ENCODE measurements at places on chromosomes 12 and 14. TPM values are rescaled to one million over a fixed set of nuclear protein-coding genes. Genes with fewer than 3 reads are reported as not detected.

The CLEC6A gene
- total RNA-seq: not detected

The SYCP3 gene
- not detected for total RNA-seq

The GLT1D1 gene
- not detected for total RNA-seq

The NKX2-8 gene
- not detected for total RNA-seq

The RASSF8 gene
- 40.6 TPM for total RNA-seq

The USP30 gene
- total RNA-seq: 4.7 TPM

The TTC6 gene
- total RNA-seq: not detected

The LTBR gene
- total RNA-seq: 46.2 TPM

The PLA2G1B gene
- not detected for total RNA-seq

The SLC38A4 gene
- 4.2 TPM for total RNA-seq

The TTC5 gene
- 38.6 TPM for total RNA-seq

The CCDC175 gene
- total RNA-seq: not detected

The CMTM5 gene
- not detected for total RNA-seq

The RFLNA gene
- 0.13 TPM for total RNA-seq

The SLCO1C1 gene
- not detected for total RNA-seq

The SLC10A1 gene
- total RNA-seq: not detected

The RAB21 gene
- 5.5 TPM for total RNA-seq

The TSPAN8 gene
- total RNA-seq: not detected

The CELA1 gene
- not detected for total RNA-seq

The OVCH1 gene
- total RNA-seq: not detected

The IL22 gene
- not detected for total RNA-seq

The C12orf57 gene
- total RNA-seq: 106 TPM

The GPD1 gene
- total RNA-seq: not detected

The FBLN5 gene
- 0.32 TPM for total RNA-seq

The DLGAP5 gene
- total RNA-seq: 19.0 TPM
